ENCODE measurements at places on chromosomes 4 and X.

DNA sequence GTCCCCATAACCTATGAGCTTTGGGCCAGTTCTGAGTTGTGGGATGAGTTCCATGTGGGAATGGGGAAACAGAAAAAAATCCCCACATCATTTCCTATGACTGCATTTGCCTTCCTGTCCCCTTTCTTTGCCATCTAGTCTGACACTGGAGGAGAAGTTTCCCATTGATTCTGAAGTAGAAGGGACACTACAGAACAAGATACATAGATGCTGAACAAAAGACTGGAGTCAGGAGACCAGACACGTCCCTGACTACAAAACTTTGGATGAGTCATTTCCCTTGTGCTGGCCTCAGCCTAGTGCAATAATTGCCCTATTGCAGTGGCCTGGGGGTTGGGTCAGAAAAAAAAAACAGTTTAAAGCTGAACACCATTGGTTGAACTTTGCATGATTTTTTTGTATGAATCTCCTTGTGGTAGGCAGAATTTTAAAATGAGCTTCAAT, 22.1 kb downstream of the BEX3 start:
- peak; percentile 34 for DNase-seq

DNA sequence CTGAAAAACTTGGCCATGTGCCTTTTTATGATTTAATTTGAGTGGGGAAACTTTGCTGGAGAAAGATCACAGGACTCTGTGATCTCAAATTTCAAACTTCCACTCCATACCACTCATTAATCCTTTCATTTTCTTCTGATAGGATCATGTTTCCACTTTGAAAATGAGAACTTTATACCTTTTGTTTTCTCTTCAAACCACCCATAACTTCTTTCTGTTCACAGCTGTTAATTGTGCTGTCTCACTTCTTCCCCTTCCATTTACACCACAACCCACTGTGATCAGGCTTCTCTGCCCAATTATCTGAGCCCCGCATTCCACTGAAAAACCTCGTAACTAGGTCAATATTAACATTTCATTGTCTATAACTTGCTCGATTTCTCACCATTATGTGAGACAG, 47.0 kb upstream of the ARSJ start:
- DNase-seq = no peak

DNA sequence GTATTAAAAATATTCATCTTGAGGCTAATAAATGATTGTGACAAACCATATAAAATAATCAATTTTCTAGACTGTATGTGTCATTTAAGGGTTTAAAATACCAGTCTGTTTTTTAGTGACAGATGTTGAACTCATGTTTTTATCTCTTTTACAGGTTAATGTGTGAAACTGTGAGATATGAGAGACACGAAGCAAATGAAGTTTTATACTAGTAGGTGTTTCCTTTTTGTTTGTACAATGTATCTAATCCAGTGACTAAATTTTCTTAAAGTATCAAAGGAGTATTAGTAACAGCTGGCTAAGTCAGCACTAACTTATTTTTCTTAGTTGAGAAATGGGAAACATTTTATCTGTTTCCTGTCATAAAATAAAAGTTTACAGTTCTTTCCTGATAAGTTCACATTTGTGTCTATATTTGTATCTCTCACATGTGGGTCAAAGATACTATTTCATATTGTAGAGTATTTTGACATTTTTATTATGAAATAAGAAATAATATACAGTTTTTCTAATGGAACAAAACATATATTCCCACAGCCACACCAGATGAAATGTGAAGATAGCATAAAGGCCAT, 90.3 kb downstream of the RAPGEF2 start:
- peak; percentile 69 for DNase-seq

DNA sequence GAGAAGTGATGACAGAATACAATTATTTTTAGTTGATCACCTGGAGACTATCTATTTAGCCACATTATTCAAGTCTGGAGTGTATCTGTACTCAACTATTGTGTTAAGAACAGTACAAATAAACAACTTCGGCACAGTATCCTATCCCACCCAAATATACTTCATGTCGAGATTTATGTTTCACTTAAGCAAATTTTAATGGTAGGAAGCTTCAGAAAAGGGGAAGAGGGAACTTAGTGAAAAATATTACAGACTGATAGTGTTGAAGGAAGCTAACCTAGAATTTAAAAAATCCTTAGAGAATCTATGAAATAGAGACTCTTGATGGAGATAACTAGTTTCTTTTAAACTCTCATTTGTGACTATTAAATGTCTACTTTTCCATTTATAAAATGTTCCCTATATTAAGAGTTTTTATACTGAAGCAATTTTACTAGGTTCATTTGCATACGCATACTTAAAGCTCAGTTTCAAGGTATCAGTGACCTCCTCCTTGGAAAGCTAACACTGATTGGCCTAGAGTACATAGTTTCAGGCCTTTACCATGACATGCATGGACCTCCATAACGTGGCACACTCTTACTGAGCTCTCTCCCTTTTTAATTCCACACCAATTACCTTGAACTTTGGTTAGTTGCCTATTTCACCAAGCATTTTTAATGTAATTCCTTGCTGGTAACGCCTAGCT, 197.7 kb downstream of the CAMK2D start:
- no peak for DNase-seq

DNA sequence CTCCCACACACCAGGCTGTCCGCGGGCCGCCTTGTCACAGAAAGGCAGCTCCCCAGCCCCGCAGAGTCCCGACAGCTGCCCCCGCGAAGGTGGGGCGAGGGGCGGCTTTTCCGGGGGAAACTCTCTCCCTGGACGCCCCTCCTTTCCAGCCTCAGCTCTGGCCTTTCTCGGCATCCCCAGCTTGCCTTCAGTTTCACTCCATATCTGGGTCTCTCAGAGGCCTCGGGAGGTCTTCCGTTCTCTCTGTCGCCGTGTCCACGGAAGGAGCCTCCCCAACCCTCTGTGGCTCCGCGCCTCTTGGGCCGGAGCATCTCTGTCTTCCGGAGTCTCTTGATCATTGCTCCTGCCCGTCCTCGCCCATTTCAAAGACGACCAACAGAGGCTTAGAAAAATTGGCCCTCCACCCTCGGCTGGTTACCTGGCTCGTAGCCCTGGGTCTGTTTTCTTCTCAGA, 6.1 kb upstream of the MSX1 start:
- no peak for DNase-seq

DNA sequence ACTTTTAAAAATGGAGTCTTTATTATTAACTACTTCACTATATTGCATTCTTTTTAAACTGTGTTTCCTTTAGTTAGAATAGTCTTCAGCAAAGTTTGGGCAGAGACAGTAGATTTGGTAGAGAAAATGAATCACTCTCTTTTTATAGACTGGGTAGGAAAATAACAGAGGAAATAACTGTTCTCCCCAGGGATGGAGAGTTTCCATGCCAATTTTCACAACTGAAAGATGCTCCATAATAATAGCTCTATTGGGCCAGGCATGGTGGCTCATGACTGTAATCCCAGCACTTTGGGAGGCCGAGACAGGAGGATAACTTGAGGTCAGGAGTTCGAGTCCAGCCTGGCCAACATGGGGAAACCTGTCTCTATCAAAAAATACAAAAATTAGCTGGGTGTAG, 13.1 kb downstream of the HSD17B13 start:
- DNase-seq = no peak

GRCh38 chr4:185700630-185701029, 111.4 kb downstream of the SORBS2 start:
- DNase-seq = no peak

DNA sequence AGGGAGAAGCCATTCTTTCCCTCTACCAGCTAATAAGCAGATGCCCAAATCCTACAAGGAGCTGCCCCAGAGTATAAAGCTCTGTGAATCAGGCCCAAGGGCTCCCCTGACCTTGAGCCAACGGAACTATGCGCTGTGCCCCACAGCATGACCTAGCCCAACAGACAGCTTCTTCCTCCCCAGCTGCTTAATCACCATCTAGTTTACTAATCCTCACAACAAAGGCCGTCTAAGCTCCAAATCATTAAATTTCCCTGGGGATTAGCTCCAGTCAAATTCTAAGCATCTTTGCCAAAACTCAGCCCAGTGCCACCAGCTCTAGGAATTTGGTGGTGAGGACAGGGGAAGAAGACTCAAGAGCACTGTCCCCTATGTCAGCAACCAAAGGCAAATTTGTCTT, 113.1 kb downstream of the SHROOM4 start:
- no peak for DNase-seq

DNA sequence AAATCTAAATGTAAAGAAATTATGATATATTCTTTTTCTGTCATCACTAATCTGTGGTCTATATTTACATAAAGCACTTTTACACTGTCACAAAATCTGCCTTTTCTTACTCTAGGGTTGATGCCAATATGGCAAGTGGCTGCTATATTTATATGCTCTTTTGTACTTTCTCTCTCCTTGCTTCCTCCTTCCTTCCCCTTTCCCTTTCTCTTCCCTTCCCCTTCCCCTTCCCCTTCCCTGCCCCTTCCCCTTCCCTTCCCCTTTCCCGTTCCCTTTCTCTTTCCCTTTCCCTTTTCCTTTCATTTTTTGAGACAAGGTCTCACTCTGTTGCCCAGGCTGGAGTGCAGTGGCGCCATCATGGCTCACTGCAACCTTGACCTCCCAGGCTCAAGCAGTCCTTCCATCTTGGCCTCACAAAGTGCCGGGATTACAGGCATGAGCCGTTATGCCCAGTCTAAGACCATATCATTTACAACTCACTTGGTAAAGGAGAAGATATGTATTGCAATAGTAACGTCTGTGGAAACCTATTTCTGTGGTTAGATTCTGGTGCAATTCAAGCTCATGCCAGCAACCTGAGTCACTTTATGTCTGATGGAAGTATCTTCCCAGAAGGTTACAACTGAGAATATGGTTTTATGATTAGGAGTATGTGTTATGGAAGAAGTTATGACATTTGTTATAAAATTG, 13.9 kb upstream of the PLAC8 start:
- DNase-seq = no peak

- DNase-seq = no peak
These were observed 75.2 kb upstream of the ENPP6 start for GRCh38 chr4:184292877-184293276.

DNA sequence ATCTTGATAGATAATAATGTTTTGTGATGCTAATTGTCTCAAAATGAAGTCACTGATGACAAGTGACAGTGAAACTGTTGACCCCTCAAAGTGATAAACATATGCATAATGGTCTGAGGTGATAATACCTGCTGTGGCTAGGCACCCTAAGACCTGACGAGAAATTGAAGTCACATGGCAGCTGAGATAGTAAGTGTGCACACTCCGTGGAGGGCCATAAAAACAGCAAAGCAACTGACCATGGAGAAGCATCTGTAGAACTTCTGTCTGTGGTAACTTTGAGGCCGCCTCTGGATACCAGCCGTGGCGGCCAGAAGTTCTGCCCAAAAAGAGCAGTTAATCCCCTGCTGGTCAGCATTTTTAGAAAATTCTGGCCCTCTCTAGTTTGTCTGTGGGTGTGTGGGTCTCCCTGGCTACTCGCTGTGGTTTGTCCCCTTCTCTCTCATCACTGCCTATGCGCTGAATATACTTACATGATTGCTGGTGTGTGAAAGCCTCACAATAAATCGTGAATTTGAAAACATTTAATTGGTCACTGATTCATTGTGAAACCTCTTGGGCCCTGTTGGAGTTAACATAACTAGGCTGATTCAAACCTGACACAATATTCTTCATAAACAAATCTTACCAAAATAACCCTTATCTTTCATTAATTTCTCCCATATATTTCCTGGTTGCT, 50.6 kb downstream of the CCDC149 start:
- DNase-seq = no peak

DNA sequence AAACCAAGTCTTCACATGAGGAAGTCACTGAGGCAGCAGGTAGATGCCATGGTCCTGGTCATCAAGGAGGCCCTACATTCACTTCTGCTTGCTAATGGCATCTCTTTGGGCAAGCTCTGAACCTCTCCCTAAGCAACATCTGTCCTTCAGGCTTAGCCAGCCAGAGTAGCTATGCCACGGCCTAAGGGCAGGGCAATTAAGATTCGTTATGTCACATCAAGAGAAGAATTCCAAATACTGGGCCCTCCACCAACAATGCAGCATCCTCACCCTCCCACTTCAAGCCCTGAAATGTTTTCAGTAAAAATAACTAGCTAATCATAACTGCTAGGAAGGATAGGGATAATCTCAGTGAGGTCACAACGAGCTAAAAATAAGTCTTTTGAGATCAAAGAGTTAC, 120.7 kb upstream of the HCCS start:
- DNase-seq = no peak

GRCh38 chrX:857376-857775, 226.8 kb downstream of the SHOX start:
- no peak for DNase-seq

DNA sequence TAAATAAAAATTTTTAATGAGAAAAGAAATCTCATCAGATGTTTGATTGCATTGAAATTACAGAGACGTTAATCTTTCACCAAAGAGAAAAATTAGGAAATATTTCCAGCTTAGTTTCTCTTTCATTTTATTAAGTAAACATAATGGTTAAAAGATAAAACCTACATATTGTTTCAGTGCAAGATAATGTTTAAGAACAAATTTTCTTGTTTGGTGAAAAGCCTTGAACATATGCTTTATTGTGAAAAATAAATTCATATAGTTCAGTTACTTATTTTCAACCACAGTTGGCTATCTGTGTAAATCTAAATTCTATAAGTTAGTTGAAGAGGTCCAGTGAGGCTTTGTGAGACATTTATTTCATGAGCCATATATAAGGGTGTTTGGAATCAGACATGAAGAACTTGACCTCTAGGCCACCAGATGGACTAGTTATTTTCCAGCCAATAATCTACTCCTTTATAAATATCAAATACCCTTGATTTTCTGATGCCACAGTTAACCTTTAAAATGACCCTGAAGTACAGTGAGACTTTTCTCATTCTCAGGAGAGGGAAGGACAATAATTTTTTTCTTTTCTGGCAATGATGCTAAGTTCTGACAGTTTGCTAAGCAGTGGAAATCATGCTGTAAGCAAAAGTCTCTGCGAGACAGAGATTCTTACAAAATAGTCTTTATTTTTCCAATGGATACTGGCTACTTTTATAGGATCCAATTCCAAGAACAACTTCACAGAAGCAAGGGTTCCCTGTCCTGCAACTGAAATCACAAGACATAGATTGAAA, 2.5 kb downstream of the ARSJ start:
- DNase-seq = no peak

GRCh38 chrX:151633157-151633556, 62.1 kb upstream of the PRRG3 start:
- peak; percentile 86 for DNase-seq

DNA sequence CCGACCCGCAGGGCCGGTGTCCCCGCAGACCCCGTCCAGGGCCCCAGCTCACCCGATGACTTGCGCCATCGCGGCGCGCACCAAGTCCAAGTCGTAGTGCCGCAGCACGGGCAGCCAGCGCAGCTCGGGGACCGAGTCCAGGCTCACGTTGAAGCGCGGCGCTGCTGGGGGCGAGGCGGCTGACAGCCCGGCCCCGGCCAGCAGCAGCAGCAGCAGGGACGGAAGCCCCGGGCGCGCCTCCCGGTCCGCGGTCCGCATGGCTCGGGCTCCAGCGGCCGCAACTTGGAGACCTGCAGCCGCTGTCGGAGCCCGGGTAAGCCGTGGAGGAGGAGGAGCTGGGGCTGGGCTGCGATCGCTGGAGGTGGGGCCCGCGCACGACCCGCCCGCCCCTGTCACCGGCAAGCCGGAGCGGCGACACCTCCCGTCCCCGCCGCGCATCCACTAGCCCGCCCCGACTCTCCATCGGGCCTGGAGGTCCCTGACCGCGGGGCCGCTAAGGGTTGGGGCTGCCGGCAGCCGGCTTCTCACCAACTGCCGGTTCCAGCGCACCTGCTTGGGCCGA, at the start of gene NAAA:
Gene NAAA, minus strand, starts transcription at position 322 of the 562 bp plus-strand sequence. Its CDS starts 64 bp downstream, at position 258.
- peak; percentile 61 for DNase-seq

Measured in hematopoietic multipotent progenitor cell treated with erythropoietin and hydrocortisone succinate and interleukin-3 and kit ligand, for 8 days (in vitro differentiated cells).